ENCODE measurements at places on chromosomes 1 and 21.

GRCh38 chr21:45073301-45074047, 906 bp upstream of the ADARB1 start:
- peak; percentile 19 for DNase-seq

GRCh38 chr1:232534552-232535517, 95.1 kb downstream of the SIPA1L2 start:
- no peak for DNase-seq

DNA sequence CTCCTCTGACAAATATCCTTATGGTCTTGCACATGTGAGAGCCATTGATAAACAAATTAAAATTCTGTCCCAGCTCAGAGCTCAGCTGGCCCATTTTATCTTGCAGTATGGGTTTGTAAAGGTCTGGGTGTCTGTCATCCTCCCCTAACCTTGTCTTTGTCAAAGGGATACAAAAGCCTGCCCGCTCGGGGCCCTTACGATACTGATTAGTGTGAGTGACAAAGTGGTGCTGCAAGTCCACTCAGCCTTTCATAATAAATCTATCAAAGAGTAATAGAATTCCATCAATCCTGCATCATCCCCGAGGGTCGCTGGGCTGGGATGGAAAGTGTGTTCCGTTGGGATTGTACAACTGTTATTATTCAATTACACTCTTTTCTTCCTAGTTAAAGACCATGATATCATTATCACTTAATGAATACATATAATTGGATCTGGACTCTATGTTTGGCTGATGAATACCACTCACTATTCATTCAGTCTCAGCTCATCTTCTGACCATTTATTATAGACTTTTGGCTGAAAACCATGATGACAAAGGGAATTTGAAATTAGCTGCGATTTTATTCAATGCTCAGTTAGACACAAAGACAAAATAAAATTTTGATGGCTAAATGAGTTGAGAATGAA, 122.5 kb upstream of the FOXD3 start:
- DNase-seq, result no peak

DNA sequence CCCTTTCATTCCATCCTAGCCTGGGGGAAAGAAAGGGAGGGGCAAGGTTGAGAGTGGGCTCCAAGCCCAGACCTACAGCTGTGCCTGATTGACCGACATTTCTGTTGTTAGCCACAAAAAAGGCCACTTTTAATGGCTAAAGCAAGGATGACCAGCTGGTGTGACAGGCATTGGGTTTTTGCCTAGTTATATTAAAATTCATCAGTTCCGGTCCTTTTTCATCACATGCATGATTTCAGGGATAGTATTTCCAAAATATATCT, 192.3 kb downstream of the ZNF326 start:
- no peak for DNase-seq

DNA sequence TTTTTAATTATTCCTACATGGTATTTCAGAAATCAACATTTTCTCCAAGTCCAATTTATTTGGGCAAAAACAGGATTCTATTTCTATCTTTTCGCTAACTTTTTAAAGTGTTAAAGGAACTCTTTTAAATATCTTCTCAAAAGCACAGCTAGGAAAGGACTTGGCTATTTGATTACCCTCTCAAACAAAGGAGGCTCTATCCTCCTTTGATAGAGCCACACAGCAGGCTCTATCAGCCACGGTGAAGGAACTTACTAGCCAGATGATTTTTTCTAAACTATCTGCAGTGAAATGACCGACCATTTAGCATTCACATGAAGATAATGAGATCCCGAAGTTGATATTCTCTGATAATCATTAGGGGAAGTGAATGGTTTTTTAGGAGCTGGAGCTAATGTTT, 9.1 kb downstream of the ANGPTL7 start:
- DNase-seq, result no peak

GRCh38 chr1:88876573-88877365, 14.6 kb downstream of the GTF2B start:
- DNase-seq, result no peak

DNA sequence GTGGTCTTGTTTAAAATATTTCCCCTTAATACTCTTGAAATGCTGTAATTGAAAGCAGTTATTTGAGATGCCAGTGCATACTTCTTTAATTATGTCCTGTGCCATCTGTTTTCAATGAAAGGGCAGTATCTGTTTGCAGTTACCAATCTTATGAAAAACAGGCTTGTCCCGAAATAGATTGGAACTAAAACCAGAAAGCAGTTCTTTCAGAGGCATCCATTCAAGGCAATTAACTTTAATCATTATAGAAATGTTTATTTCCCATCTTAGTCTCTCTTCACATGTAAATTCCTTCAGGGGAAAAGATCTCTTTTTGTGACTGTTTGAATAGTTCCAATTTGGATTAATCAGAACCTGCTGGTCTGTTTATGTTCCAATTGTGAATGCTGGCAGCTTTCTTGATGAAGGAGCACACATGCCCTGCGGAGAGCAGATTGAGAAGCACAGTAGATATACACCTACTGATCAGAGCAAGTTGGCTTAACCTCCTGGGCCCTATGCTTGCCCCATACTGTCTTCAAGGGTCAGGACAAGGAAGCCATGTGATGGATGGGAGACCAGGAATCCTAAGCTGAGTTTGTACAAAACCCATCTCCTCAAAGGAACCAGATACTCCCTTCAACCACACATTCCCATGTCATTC, 41.6 kb upstream of the MROH9 start:
- DNase-seq, result no peak

- no peak for DNase-seq
These were observed 32.5 kb downstream of the PODN start for GRCh38 chr1:53094533-53094919.

GRCh38 chr21:15221799-15222386, 157.1 kb upstream of the NRIP1 start:
- DNase-seq, result peak; percentile 91

GRCh38 chr1:229295745-229296144, 24.8 kb downstream of the RAB4A start:
- DNase-seq, result no peak

DNA sequence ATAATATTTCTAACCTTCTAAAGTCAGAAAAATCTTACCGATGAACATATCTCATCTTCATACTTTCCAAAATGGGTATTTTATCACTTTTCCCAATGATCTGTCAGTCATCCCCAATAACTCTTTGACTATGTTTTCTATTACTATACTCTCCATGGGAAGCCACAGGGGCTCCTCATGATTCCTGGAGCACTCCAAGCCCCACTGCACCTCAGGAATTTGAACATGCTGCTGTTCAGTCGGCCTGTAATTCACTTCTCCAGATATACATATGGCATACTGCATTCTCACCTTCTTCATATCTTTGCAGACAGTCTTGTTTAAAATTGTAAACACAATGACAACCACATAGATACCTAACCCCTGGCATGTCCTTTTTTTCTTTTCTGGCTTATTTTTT, 333.0 kb downstream of the BRINP3 start:
- DNase-seq, result no peak

GRCh38 chr1:53083636-53084588, 21.9 kb downstream of the PODN start:
- DNase-seq, result no peak

- no peak for DNase-seq
These were observed 106.1 kb downstream of the RWDD3 start for GRCh38 chr1:95340061-95340460.

GRCh38 chr1:208537198-208537597, 293.0 kb upstream of the PLXNA2 start:
- DNase-seq, result no peak

- no peak for DNase-seq
These were observed 163.6 kb downstream of the RERE start for GRCh38 chr1:8653878-8654277.

DNA sequence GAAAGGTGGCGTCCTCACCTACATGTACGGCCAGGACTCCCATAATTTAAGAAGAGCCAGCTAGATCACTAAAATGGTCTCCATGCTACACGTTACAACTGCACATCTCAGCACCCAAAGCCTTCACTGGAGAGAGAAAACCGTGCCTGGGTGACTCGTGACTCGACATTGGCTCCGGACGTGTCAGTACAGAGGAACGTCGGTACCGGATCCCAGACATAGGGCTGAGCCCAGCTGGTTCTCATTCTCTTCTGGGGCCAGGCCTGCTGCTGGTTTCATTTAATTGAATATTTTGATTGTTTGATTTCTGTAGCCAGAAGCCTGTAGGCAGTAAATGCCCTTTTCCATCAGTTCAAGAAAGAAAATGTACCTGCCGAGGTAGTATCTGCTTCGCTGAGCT, 93.1 kb downstream of the HHIPL2 start:
- peak; percentile 65 for DNase-seq

GRCh38 chr1:111812306-111812705, 56.6 kb downstream of the DDX20 start:
- DNase-seq, result no peak

DNA sequence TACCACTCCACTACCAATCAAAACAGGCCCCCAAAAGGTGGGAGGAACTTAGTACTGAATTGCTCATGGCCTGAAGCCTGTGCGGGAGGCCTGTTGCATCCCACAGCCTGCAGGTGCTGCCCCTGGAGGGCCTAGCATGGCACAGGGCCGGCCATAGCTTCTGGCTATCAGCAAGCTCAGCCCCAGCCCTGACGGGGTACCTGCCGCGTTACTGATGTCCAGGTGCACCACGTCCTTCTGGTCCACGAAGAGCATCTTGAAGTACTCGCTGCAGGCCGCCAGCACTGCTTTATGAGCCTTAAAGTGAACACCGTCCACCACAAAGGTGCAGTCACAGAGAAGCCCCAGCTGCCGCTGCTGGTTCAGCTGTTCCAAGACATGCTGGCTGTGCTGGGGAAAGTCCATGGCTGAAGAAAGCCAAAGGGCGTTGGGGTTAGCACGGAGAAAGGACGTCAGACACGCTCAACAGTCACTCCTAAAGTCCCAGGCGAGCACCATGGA, 27.8 kb downstream of the ZBTB17 start:
- DNase-seq, result no peak

GRCh38 chr1:87410776-87411480, 82.2 kb downstream of the LMO4 start:
- no peak for DNase-seq

DNA sequence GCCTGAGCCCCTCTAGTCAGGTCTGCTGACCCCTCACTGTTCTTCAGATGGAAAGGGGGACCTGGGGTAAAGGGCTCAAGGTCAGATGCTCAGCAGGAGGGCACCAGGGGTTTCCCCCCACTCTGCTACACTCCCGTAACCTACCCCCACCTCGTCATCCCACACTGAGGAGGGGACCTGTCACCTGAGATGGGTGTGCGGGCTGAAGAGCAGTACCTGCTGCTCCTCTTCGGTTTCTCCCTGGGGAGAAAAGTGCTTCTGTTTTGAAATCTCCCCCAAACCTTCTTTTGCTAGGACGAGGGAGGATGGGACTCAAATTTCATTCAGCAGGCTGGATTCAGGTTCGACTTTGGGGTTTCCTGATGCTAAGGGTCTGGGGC, 65.2 kb downstream of the SYT2 start:
- no peak for DNase-seq

DNA sequence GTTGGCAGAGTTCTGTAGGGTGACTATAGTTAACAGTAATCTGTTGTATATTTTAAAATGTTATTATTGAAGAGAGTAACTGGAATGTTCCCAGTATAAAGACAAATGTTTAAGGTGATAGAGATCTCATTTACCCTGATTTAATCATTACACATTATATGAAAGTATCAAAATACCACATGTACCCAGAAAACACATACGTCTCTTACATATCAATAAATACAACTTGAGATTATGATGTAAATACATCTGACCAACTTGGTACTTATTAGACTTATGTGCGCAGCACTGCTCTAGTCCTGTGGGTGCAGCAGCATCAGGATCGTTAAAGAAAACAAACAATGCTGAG, 670 bp upstream of the PARK7 start:
- DNase-seq, result no peak

GRCh38 chr1:32878637-32879041, 7.7 kb upstream of the HPCA start:
- DNase-seq, result no peak

GRCh38 chr1:246280551-246280950, 226.5 kb downstream of the SMYD3 start:
- DNase-seq, result peak; percentile 36

GRCh38 chr1:162703708-162704107, 71.4 kb downstream of the DDR2 start:
- no peak for DNase-seq

GRCh38 chr1:55131218-55131617, 83.9 kb downstream of the USP24 start:
- DNase-seq, result peak; percentile 40

GRCh38 chr21:27320868-27321267, 354.0 kb upstream of the ADAMTS5 start:
- DNase-seq, result no peak

DNA sequence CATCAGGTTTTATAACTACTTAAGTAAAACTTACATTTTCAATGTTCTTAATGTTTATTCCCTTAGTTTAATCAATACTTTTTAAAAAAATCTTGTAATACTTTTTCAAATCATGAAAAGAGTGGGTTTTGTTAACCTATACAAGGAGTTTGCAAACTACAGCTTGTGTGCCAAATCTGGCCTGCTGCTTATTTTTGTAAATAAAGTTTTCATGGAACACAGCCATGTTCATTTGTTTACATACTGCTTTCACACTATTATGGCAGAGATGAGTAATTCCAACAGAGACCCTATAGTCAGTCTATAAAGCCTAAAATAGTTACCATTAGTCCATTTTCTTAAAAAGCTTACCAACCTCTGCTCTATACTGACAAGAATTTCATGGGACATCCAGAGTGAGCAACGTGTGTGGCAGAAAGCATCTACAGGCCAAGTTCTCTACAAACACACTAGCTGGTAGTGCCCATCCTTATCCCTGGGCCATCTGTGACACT, 42.6 kb downstream of the ERO1B start:
- DNase-seq, result no peak

DNA sequence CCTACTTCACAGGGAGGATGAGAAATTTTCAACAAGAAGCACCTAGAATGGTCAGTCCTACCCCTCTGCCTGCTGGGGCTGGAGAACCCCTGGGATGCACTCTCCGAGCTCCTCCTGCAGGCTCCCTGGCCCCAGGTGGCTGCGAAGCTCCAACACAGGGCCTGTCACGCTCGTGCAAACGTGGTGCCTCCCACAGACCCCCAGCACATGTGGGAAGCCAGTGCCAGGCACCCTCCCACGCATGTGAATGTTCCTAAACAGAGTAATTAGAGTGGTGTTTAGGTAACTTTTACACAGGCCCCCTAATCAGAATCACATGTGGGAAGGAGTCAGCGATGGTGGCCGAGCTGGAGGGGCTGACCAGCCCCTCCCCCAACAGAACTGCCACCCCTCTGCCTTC, 28.4 kb downstream of the GLIS1 start:
- no peak for DNase-seq

- no peak for DNase-seq
These were observed 54.1 kb downstream of the PALMD start for GRCh38 chr1:99700020-99700419.

GRCh38 chr1:206003854-206004800, 932 bp upstream of the RAB7B start:
- DNase-seq, result no peak

Data from ELR (cell line).